Esophagus squamous epithelium (tissue), 5 donors: ENCODE measurements at places on chromosomes 2 and 18.

DNA sequence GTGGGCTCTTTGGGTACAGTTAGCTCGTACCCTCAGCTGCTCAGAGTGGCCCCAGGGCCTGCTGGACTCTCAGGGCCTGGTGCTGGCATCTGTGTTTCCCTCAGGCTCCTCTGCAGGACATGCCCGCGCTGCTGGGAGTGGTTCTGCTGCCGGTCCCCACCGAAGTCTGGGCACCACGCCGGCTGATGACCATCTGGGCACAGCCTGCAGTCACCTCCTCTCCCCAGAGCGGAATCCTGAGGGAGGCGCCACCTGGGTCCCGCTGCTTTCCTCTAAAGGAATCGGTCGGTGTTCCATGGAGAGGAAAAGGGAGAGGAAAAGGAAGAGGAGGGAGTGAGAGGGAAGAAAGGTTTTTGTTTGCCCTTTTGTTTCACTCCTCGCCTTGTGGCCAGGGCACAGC, 43.6 kb downstream of the MC2R start:
- no peak for DNase-seq

DNA sequence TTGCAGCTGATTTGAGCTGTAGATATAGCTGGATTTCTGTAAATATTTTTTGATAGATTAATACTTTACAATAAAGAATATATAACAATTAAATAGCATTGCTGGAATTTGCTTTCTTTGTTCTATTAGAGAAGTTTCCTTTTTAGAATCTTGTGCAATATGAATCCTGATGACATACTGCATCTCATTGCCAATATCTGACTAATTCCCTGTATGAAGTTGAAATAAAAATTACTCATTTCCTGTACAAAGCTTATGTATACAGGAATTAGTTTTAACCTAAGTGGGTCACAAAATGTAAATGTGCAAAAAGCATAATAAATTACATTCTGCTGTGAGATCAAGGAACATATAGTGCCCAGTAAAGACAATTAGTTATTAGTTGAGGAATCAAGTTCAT, 72.8 kb upstream of the TMEFF2 start:
- DNase-seq, result no peak

DNA sequence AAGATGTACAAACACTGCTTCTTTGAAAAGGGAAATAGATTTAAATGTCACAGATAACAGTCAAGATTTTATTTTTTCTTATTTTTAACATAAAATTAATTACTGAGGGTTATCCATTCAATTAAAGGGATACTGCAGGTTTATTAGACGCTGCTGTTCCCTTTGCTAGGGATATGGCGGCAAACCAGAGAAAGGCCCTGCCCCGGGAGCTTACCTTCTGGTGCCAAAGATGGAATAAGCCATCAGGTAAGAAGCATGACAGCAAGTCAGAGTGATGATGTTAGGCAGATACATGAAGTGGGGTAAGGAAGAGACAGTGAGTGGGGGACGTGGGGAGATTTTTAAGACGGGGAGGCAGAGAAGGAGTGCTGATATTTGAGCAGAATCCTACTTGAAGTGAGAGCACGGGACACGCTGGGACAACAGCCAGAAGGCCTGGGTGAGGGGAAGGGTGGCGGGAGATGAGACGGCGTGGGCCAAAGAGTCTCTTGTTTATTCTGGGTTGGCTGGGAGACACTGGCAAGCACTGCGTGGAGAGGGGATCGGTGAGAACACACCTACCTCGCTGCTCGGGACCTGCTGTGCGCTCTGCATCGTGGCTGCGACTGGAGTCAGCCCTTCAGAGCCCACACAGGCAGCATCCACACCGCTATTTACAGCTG, 250.5 kb upstream of the TMEM200C start:
- DNase-seq, result no peak

- no peak for DNase-seq
These were observed 48.9 kb downstream of the TSN start for GRCh38 chr2:121804340-121804739.

DNA sequence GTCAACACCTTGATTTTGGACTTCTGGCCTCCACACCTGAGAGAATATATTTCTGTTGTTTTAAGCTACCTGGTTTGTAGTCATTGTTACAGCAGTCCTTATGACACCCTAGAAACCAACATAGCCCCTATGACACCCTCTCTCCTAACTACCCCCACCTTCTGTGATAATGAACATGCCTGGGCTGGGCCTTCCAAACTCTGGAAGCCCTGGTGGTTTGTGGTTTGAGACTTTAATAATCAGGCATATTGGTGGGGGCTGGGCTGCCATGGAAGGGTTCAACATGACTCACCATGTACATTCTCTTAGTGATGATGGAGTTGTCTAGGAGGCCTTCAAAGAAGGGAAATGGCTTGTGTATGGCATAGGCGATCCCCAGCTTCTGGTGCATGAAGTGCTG, 3.3 kb downstream of the SP110 start:
- DNase-seq, result no peak

DNA sequence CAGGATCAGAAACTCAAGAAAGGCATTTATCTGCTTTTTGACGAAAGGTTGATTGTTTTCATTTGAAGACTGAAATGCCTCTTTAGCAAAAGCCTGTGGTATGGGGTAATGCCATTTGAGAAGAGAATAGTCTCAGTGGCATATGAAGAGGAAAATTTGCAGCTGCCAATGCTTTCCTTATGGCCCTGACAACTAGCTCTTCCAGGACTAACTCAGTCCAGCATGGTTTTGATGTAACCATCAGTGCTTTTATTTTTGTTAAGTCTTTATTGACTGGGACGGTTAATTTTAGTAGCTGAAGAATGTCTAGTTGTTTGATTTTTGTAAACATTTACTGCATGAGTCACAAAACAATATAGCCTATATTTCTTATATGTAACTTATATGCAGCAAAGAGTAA, 158.4 kb downstream of the LNPK start:
- no peak for DNase-seq
